Hematopoietic multipotent progenitor cell (in vitro differentiated cells): ENCODE measurements at places on chromosomes 6 and 20.

DNA sequence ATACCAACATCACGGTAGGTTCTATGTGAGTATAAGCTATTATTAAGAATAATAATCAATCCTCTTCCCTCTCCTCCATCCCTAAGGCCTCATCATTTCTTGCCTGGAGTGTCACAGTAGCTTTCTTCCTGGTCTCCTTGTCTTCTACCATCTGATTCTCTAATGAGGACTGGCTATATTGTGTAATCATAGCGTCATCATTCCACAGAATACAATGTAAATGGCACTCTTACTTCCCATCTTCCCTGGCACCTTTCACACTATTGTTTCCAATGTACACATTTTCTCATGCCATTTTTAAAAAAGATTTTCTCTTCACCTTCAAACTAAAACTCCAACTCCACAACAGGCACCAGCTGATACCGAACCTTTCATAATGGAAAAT lies 2.2 kb upstream of the BTN3A2 start:
- DNase-seq, result no peak

DNA sequence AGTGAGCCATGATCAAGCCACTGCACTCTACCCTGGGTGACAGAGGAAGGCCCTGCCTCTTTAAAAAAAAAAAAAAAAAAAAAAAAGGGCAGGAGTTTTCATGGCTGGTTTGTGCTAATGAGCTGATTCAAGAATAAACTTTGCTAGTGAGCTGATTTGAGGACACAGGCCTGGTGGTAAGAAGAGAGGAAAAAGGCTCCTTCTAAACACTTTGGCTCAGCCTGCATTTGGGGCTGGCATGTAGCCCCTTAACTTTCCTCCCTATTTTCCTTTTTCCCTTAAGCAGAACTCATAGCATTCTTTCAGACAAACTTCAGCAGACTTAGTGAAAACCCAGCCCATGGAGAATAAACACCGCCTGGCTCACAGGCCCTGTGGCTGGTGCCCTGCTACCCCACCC lies 432.7 kb downstream of the PTPRT start:
- no peak for DNase-seq

DNA sequence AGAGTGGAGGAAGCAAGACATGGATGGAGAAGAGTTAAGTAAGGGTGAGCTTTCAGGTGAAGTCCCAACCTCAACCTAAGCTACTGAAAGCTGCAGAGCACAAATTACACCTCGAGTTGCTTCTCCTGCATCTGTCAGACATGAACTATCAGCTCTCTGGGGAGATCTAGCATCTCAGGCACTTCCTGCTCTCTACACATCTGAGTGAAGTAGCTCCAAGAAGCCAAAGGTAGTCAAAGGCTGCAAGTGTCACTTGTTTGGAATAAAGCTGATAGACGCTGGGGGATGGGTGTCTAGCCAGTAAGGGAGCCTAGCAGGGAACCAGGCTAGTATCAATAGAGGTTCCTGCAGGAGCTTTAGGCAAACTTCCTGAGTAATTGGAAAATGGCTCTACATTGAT lies 228.0 kb downstream of the PLCB1 start:
- no peak for DNase-seq

GRCh38 chr20:33878583-33878982 lies 67.4 kb downstream of the CHMP4B start:
- no peak for DNase-seq
